Activated T-cell treated with anti-CD3 and anti-CD28 coated beads, Interleukin-2, amount 50 U/mL, for 1 hour (primary cell): ENCODE measurements at places on chromosomes 4 and X.

GRCh38 chr4:75935628-75936027 is 5.2 kb downstream of the NAAA start:
- no peak for DNase-seq

DNA sequence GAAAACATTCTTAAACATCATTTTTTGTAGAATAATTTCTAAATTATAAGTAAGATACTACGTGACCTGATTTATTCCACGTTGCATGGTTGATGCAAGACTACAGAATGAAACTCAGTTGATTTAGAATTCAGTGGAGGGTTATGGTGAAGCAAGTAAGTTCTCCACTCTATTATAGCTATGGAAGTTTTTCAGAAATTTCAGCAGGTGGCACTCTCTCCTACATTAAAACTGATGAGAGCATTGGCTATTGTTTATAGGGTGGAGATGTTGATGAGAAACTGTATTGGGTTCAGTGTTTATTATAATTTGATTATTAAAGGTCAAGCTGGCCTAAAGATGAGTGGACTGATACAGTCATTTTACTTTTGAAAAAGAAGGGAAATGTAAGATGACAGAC is 88.0 kb downstream of the FNIP2 start:
- DNase-seq: no peak

- no peak for DNase-seq
These were observed 359.9 kb upstream of the AGA start for GRCh38 chr4:177802162-177802561.

DNA sequence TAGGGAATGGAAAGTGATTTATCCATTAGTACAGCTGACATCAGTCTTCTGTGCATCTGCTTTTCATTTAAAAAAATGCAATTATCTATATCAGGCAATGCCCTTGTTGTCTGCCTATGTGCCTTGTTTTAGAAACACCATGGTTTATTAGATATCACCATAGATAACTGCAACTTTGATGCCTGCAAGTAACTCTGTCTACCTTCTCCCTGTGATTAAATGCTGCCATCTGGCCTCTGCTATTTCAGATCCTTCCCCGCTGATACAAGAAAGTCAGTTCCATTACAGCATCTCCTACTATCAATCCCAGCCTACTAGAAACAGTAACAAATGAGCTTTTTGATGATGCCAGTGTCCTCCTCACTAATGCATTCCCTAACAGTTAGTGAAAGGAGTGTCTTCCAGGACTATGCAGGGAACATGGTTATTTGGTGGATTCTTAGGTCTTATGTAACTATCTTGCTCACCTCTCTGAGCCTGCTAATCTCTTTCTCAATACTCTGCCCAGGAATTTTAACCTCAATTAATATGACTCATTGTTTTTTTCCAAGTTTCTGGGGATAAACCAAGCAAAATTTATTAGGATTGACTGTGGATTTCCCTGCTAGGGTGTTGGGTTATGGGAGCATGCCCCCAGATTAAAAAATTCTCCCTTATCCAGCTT is 444.9 kb downstream of the RAPGEF2 start:
- DNase-seq: no peak

GRCh38 chrX:14504960-14505538 is 24.3 kb upstream of the GLRA2 start:
- DNase-seq: no peak

DNA sequence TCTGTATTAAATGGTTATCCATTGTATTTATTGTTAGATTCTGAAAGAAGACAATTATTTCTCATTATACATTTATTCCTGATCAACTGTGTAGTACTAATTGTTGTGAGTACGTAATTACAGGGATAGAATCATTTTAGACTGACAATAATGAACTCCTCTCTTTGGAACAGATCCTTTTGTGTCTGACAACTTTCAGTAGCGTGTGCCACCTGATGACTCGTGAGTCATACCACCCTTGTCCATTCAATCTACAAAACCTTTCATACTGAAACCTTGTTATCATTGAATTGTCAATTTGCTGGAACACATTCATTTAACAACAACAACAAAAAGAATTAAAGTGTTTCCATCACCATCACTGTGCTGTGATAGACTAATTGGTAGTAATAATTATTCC is 602.7 kb upstream of the PCDH7 start:
- no peak for DNase-seq

DNA sequence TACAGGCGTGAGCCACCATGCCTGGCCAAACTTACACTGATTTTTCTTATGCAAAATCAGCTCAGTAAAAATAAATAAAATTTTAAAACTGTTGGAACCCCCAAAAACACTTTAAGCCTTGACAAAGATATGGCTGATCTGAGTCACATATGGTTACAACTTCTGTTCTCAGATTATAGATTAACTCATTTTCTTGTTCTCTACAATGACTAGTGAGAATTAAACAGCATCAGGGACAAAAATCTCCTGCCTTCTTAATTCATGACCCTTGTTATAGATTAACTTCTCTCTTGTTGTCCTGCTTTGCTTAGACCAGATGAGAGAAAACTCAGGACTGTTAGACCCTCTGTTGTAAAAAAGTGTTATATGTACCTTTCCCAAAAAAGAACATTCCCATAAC is 24.2 kb upstream of the EXOC1L start:
- no peak for DNase-seq

- DNase-seq: no peak
These were observed 44.0 kb downstream of the NUDT10 start for GRCh38 chrX:51376672-51377071.

DNA sequence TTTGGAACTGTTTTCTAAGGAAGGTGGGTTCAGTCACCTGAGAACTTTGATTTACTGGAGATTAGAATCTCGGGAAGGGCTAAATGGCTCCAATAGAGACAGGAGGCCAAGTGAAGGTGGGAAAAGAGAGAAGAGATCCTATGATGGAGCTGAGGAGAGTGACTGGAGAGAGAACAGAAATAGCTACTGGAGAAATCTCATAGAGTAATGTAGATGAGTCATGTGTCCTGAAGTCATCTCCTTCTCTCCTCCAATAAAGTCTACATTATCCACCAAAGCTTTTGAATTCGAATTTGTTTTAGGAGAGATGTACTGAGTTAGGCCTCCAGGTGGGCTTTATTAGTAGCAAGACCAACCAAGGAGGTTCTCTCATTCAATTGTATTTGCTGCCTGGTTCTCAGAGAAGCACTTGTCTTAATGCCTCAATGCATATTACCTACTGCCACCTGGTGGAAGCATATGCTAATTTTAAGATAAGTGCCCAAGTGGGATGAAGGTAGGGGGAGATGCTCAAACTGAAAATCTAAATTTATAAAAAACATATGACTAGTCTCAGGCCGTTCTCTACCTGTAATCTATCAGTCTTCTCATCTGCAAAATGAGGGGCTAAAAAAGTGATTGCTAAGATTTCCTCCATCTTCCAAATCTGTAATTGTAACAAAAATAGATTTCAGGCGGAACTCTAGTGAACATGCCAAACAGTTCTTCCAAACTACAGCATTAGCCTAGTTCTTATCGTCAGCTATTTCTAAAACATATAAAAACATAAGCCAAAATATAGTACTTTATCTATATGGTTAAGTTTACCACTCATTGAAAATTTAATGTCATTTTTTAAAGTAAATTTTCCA is 24.4 kb downstream of the TXK start:
- DNase-seq: no peak
